ENCODE measurements at places on chromosomes 16 and 17.

DNA sequence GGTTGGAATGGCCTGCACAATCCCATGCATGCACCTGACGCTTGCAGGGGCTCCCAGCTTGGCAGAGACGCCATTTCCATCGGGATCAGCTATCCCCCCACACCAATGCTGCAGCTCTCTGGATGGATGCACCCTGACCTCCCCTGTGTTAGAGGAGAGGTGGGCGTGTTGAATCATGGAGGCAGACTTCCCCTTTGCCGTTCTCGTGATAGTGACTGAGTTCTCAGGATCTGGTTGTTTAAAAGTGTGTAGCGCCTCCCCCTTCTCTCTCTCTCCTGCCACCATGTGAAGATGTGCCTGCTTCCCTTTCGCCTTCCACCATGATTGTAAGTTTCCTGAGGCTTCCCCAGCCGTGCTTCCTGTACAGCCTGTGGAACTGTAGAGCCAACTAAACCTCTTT lies 17.8 kb upstream of the KCNH6 start:
- DNase-seq: no peak

GRCh38 chr17:77892469-77893143 lies 65.9 kb upstream of the TNRC6C start:
- no peak for DNase-seq

DNA sequence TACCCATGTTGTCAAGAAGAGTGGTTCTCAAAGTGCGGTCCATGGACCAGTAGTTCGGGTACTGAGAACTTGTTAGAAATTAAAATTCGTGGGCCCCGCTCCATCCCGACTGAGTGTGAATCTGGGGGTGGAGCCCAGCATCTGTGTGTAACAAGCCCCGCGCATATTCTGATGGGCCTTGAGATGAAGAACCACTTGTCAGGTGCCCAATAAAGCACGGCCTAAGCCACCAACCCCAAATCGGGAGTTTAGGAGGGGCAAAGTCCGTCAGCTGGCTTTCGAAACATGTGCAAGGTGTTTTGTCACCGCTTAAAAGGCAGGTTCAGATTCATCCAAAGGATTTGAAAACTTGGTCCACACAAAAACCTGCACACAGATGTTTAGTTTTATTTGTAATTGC lies 29.5 kb downstream of the PSMD12 start:
- DNase-seq: no peak

GRCh38 chr17:50818921-50819657 lies 16.3 kb upstream of the WFIKKN2 start:
- peak; percentile 12 for DNase-seq

DNA sequence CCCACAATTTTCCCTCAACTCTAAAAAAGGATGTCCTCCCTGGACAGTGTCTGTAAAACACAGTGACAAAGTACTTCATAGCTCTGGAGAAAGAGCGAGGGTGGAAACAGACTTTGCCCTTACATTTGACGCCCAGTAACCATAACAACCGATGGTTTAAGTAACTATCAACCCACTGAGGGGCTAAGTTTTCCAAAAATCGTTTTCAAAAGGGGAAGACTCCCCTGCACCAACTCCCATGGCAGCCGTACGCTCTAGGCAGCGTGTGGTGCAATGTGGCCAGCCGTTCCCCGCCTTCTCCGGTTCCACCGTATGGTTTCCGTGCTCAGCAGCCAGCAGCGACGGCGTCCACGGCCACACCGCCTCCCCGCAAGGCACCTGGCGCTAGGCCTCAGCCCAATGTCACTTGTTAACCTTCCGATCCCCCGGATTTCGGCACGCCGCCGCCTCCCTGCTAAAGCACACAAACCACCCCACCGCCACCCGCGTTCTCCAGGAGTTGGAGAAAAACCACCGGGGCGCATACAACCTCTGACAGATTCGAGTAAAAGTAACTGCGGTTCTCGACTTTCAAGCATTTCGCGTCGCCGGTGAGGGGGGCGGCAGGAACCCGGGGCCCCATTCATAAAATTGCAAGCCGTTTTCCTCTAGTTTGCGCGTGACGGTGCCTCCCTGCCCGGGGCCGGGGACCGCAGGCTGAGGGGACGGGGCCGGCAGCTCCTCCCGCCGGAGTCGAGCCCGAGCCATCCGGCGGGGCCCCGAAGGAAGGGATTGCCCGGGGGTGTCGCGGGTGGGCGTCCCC lies 661 bp downstream of the TEX2 start:
- DNase-seq: no peak

GRCh38 chr17:76074390-76075363 lies at the start of gene GALR2:
Gene GALR2 (plus strand): TSS chr17:76074781. CDS start chr17:76074884, 103 bp downstream.
- DNase-seq: no peak

DNA sequence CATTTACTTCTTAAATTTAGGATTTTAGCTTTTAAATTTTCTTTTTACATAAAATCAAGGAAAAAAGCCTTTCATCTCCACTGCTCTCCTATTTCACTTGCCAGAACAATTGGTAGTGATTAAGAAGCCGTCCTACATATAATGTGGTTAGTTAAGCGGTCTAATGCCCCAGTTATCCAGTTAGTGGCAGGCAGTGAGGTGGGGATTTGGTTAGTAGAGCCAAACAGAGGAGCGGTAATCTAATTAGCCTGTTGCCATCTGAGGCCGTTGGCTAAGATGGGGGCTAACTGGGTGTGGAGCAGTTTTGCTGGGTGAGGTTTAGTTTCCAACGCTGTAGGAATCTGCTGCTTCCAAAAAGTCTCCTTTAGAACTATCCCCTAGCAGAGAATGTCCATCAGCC lies 22.4 kb downstream of the SNX11 start:
- no peak for DNase-seq

DNA sequence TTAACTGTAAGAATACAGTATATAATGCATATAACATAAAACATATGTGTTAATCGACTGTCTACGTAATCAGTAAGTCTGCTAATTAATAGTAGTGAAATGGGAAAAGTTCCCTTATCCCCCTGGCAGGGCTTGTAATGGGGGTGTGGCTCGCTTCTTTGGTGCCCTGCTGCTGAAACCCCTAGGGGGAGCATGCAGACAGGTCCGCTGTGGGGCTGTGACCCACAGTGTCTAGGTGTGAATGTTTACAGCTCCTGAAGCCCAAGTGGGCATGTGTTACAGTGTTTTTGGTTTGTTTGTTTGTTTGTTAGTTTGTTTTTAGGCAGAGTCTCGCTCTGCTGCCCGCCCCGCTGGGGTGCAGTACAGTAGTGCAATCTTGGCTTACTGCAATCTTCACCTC lies 495.7 kb downstream of the SHISA9 start:
- no peak for DNase-seq

GRCh38 chr17:7721612-7722011 lies 4.1 kb downstream of the DNAH2 start:
- DNase-seq: no peak

- no peak for DNase-seq
Observed at GRCh38 chr17:75482098-75482942, 25.9 kb downstream of the TMEM94 start.

- DNase-seq: no peak
Observed at GRCh38 chr16:20671903-20672302, 25.6 kb downstream of the ACSM1 start.

DNA sequence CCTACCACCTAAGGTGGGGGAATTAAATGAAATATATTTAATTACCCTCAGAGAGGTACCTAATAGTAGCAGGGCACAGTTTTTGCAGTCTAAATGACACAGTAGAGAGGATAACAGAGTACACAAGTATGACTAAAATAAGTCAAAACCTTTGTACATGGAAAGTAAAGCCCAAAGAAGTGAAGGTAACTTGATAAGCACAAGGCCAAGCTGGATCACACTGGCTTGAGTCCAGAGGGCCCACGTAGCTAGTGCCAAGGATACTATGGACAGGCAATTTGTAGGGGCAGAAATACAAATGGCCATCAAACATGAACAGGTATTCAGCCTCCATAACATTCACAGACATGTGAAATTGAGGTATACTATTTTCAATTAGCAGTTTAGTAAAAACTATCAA lies 7.6 kb downstream of the MYO18A start:
- DNase-seq: no peak

- DNase-seq: no peak
Observed at GRCh38 chr16:983044-984030, 1.8 kb downstream of the SOX8 start.

DNA sequence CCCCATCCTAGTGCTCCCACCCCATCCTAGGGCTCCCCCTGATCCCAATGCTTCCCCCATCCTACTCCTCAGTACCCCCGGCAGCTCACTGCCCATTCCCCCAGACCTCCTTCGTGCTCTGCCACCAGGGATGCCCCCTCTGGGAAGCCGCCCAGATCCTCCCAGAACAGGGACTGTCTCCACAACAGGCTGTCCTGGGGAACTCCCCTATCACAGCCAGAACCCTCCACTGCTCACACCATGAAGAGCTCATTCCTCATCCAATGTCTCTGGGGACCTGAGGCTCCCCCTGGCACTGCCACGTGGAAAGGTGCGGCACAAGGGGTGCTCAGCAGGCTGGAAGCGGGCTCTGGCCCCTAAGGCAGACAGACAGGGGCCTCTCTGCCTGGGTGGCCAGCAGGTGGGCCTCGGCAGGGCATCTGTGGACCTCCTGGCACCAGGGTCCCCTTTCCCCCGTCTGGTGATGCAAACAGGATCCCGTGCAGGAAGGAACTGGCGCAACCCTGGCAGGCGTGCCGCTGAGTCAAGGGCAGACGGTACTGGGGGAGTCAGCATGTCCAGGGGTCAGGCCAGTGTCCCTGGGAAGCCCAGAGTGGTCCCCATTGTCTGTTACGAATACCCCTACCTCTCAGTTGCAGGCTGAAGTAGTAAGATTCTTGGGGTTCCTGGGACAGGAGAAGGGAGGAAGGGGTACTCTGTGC lies 14.8 kb upstream of the PVALEF start:
- DNase-seq: no peak

- DNase-seq: no peak
Observed at GRCh38 chr16:12907670-12908233, 6.4 kb downstream of the SHISA9 start.

DNA sequence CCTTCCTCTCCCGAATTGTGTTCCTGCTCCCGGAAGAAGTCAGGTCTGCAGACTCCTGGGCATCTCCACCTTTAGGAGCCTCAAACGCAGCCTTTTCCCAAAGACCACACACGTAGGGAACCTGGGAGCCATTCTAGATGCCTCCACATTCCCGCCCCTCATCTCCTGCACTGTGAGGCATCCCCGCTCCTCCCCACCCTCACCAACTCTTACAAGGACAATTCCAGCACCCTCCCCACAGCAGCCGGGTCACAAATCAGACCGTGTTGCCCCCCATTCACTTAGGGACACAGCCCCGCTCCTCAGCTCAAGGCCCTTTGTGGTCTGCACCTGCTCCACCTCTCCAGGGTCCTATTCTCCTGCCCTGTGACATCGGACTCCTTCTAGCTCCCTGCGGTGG lies 49.6 kb downstream of the ABR start:
- DNase-seq: no peak

GRCh38 chr17:36602030-36602748 lies 806 bp downstream of the MRM1 start:
- no peak for DNase-seq

GRCh38 chr17:64120159-64120810 lies 9.7 kb downstream of the ERN1 start:
- DNase-seq: no peak

DNA sequence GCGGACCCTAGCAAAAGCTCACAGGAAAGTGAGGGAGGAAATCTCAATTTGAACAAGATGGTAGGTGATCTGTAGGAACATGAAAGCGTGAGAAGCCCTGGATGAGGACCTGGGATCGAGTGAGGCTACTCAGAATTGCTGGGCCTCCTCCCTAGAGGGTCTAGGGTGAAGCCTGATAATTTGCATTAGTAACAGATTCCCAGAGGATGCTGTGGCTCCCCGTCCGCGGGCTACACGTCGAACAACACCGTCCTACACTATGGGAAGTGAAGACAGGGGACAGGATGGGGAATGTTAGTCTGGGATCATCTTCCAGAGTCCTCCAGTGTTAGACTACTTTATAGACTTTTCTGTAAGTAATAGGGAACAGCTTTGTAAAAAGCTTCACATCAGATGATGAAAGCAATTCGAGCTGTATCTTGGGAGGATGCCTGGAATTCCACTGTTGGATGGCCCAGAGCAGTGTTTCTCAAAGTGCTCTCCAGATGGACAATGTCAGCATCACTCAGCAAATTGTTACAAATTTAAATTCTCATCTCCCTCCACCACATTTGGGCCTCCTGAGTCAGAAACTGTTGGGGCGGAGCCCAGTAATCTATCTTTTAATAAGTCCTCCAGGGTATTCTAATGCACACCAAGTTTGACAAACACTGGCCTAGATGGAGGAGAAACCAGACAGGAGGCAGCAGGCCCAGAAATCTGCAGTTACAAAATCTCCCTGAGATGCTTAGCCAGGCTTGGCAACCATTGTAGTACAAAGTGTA lies 6.5 kb downstream of the FNDC8 start:
- DNase-seq: peak; percentile 84

- DNase-seq: peak; percentile 85
Observed at GRCh38 chr17:67629971-67630320, 87.8 kb upstream of the NOL11 start.

- peak; percentile 98 for DNase-seq
Observed at GRCh38 chr17:77424585-77425344, 284.0 kb downstream of the SEC14L1 start.

DNA sequence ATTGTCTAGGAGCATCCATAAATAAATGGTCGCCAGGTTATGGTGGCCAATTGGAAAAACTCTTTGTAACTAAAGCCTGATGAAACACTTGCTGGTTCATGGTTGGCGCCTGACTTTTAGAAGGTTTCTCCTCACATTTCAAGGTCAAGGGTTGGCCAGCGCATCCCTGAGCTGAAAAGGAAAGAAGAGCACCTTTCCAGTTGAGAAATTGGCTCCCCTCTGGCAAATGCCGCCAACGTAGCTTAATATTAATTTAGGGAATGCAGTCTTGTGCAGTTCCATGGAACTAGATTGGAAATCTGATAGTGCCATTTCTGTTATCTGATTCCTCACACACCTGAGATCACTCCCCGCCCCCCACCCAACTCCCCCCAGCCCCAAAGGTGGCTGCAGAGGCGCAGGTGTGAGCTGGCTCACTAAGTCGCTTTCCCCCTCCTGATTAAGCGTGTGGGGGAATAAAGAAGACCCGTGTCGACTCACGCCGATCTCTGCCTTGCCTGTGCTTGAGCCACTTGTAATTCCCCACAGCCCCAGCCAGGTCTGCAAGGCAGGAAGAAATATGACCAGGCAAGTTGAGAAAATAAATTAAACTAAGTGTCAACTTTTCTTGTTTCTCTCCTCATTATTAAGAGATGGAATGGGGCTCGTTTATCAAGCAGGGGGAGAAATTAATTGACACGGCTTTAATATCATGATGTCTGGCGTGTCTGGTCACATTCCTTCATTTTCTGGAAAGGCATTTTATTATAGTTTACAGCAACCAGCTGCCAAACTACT lies 157.7 kb downstream of the CCDC182 start:
- no peak for DNase-seq

DNA sequence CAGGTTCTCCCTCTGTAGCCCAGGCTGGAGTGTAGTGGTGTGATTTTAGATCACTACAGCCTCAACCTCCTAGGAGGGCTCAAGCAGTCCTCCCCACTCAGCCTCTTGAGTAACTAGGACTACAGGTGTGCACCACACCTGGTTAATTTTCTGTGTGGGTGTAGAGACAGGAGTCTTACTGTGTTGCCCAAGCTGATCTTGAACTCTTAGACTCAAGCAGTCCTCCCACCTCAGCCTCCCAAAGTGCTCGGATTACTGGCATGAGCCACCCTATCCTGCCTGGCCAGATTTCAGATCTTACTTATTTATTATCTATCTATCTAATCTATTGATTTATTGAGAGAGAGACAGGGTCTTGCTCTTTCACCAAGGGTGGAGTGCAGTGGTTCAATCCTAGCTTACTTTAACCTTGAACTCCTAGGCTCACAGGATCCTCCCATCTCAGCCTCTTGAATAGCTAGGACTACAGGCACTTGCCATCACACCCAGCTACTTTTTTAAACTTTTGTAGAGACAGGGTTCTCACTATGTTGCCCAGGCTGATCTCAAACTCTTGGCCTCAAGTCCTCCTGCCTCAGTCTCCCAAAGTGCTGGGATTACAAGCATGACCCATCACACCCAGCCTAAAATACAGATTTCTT lies 61.8 kb downstream of the TUBD1 start:
- no peak for DNase-seq
